Gastroesophageal sphincter (tissue), 4 donors: ENCODE measurements at places on chromosomes 7 and 10. TPM values are rescaled to one million over a fixed set of nuclear protein-coding genes. Genes with fewer than 3 reads are reported as not detected.

GPR26 gene
- total RNA-seq = not detected

HOXA4 gene
- 8.6 TPM for total RNA-seq

GSDME gene
- total RNA-seq = 9.3 TPM

GALNT11 gene
- total RNA-seq = 52.1 TPM

KCNH2 gene
- total RNA-seq = 63.8 TPM

C10orf95 gene
- not detected for total RNA-seq

INA gene
- 1.8 TPM for total RNA-seq
